Effector memory CD4-positive, alpha-beta T cell (primary cell): ENCODE measurements at places on chromosomes 6 and 20.

DNA sequence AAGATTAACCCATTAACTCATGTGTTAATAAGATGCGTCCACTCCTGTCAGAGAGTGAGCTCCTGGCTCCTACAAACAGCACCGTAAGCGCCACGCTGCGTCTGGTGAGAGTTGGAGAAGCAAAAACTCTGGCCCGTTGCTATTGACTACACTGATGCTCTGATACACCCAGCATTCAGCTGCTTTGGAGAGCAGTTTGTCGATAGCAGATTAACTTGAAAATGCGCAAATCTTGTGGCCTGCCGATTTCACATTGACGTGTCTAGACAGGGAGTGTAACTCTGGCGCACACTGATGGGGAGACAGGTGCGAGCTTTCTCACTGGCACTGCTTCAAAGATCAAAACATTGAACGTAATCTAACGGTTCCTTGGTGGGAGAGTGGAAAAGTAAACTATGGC, 151.7 kb upstream of the RPS6KA2 start:
- H3K36me3 ChIP-seq = no peaks in the 10 kb centered on the region
- no peak for DNase-seq
- no peaks in the 10 kb centered on the region for H3K4me1 ChIP-seq
- no peak overlapping the region for H3K4me3 ChIP-seq
- no peaks in the 10 kb centered on the region for H3K27me3 ChIP-seq

- H3K36me3 ChIP-seq = no peaks in the 10 kb centered on the region
- no peak overlapping the region for H3K27ac ChIP-seq
- H3K27me3 ChIP-seq = no peaks in the 10 kb centered on the region
Observed at GRCh38 chr6:138341176-138341575, 36.5 kb upstream of the SMIM28 start.

GRCh38 chr20:23632711-23633573, 4.8 kb downstream of the CST3 start:
- no peak overlapping the region for H3K4me3 ChIP-seq
- H3K36me3 ChIP-seq = no peaks in the 10 kb centered on the region
- DNase-seq = no peak
- H3K27ac ChIP-seq = no peak overlapping the region
- H3K4me1 ChIP-seq = no peaks in the 10 kb centered on the region
- H3K27me3 ChIP-seq = no peaks in the 10 kb centered on the region

DNA sequence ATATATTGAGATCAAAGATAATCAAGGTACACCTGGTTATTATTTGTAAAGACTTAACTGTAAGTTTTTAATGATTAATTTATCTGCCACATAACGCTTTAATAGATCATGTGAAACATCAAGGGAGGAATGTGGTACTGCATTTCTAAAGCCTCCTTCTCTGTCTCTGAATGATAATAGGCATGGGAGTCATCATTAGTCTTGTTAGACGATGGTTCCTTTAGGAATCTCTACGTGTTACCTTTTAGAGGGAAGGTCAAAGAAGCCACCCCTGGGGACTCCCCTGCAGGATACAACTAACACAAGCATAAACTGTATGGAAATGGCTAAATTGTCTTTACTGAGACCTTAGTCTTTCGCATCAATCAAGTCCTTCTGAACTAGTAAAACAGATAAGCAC, 173.6 kb upstream of the MCHR2 start:
- DNase-seq = no peak
- H3K4me1 ChIP-seq = no peaks in the 10 kb centered on the region
- H3K4me3 ChIP-seq = no peak overlapping the region
- no peak overlapping the region for H3K27ac ChIP-seq
- H3K27me3 ChIP-seq = no peaks in the 10 kb centered on the region

DNA sequence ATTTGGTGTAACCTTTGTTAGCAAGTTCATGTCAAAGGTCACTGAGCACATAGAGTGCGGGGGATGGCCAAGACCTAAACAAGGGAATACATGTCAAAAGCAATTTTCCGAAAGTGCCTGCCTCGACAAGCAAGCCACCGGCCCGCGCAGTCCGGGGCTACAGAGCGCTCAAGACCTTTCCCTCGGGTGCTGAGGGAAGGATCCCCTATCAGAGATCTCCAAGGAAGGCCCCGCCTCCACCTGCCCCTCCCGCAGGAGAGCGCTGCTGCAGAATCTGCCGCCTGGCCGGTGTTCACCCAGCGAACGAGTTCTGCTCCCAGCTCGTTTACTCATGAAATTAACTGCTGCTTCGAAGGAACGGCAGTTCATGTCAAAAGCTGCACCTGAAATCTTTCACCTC, 252.7 kb downstream of the BMP7 start:
- no peaks in the 10 kb centered on the region for H3K4me1 ChIP-seq
- no peak for DNase-seq
- H3K27ac ChIP-seq = no peak overlapping the region
- no peak overlapping the region for H3K4me3 ChIP-seq
- no peaks in the 10 kb centered on the region for H3K27me3 ChIP-seq
- no peaks in the 10 kb centered on the region for H3K36me3 ChIP-seq

DNA sequence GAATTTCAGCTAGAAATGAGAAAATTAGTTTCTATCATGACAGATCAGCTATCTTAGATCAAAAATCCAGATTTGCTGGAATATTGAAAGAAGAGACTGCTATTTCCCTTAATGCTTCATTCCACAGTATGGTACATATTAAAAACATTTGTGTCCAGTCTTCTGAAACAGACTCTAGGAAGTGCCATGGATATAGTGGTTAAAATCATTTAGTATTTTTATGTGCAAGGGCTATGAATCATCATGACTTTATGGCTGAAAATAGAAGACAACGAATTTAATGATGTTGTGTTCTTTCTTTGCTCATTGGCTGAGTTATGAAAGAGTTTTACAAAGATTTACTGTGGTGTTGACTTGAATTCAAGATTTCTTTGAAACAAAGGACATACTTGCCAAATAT, 146.6 kb downstream of the ANKRD60 start:
- no peaks in the 10 kb centered on the region for H3K4me1 ChIP-seq
- no peak for DNase-seq
- H3K36me3 ChIP-seq = no peaks in the 10 kb centered on the region
- no peak overlapping the region for H3K4me3 ChIP-seq
- no peaks in the 10 kb centered on the region for H3K27me3 ChIP-seq
- no peak overlapping the region for H3K27ac ChIP-seq

DNA sequence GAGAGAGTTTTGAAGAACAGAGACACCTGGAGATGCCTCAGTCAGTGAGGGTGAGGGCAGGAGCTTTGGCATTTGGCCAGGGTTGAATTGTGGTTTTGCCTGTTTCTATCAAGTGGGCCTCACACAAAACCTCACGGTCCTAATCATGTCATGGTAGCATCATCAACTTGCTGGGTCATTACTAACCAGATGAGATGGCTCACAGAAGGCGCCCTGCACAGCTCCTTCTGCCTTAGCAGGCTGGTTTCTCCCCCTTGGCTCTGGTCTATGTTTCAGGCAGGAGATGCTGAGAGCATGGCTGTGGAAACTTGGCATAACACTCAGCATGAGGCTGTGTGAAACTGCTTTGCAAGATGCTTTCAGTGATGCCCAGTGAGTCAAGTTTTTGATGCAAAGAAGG, 99.3 kb downstream of the LRRC1 start:
- no peak overlapping the region for H3K4me3 ChIP-seq
- peaks cover 3% of the 10 kb centered on the region for H3K4me1 ChIP-seq
- no peaks in the 10 kb centered on the region for H3K36me3 ChIP-seq
- no peak for DNase-seq
- H3K27me3 ChIP-seq = no peaks in the 10 kb centered on the region

DNA sequence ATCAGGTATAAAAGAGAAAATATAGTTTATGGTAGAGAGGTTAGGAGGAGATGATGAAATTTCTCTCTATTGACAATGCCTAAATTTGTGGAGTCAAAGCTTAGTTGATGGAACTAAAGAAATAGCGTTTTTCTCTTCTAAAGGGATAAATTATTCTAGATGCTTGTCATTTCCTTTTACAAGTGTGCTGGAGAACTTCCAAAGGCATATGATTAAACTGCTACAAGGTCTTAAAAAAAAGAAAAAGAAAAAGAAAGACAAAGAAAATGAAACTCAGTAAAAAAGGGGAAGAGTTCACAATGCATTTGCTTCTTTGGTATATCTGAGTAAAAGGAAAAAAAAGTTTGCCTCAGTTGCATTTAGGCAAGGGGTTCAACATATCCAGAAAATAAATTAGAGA, 499.8 kb upstream of the PTCHD4 start:
- DNase-seq = no peak
- no peak overlapping the region for H3K4me3 ChIP-seq
- no peaks in the 10 kb centered on the region for H3K36me3 ChIP-seq
- no peaks in the 10 kb centered on the region for H3K4me1 ChIP-seq
- H3K27ac ChIP-seq = no peak overlapping the region

- no peak overlapping the region for H3K4me3 ChIP-seq
- no peaks in the 10 kb centered on the region for H3K27me3 ChIP-seq
- no peak overlapping the region for H3K27ac ChIP-seq
- no peak for DNase-seq
Observed at GRCh38 chr6:8059129-8059528, 5.1 kb downstream of the BLOC1S5 start.

DNA sequence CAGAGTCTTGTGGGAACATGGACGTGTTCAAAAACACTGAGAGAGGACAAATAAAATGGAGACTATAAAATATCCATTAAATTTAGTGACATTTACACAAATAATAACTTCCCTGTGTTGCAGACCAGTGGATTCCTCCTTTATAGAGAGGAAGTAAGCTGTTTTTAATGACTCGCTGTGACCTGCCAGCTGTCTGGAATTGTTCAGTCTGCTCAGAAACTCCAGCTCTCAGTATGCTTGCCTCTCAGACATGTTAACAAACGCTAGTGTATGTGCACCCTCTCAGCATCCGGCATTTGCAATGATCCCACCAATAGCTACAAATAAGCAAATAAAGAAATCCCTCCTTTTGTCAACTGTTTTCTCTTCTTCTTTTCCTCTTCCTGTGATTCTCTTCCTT, 158.0 kb upstream of the TCF21 start:
- H3K4me1 ChIP-seq = no peaks in the 10 kb centered on the region
- no peak overlapping the region for H3K27ac ChIP-seq
- no peak overlapping the region for H3K4me3 ChIP-seq
- no peaks in the 10 kb centered on the region for H3K36me3 ChIP-seq
